CD8-positive, alpha-beta memory T cell (primary cell): ENCODE measurements at places on chromosomes 4 and X.

DNA sequence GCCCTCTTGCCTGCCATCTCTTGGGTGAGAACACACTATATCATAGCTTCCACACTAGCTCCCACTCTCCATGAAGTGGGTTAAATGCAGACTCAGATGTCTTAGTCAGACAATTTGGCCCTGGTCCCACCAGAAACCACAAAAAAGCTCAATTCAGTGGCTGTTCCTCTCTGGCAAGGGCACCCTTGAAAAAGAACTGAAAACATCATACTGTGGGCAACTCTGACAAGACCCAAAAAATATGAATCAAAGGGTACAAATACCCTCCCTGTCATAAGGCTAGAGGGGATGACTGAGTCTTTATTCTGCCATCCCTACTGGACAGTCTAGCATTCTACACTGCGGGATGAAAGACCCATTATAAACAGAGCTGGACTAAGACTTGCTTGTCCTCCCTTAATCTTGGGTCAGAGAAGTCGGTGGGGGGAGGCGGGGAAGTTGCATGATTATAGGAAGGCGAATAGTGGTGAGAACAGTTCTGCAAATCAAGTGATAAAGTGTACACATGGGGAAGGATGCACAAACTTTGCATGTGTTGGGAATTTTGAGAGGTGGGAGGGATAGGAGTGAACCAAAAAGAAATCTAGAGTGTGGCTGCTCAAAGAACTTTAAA lies 172.1 kb downstream of the OPHN1 start:
- no peak for DNase-seq

DNA sequence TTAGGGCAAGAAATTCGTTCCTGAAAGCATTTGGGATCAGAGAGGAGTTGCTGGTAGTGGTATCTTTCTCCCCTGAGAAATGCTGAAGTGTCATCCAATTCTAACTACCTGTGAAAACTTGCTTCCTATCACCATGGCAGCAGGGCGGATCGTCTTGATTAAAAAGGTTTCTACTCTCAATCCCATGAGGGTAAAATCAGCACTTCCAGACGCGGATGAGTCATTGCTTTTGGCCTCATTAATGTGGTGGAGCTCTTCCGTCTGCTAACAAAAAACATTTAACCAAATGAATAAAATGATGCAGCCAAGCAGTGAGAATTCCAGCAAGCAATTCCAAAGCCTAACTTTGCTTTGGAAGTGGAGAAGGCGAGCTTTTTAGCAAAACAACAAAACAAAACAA lies 325.6 kb downstream of the CAMK2D start:
- no peak for DNase-seq

DNA sequence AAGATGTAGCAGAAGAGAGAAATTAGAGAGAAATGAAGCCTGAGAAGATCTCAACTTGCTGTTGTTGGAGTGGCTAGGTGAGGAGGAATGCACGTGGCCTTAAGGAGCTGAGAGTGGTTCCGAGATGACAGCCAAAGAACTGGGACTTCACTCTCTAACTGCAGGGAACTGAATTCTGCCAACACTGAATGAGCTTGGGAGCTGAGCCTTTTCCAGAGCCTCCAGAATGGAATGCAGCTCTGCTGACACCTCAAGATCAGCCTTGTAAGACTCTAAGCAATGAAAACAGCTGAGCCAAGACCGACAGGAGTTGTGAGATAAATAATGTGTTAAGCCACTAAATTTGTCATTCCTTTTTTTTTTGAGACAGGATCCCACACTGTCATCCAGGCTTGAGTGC lies 73.0 kb downstream of the TLL1 start:
- no peak for DNase-seq

- DNase-seq = peak; percentile 1
Observed at GRCh38 chrX:7170898-7171297, 22.9 kb upstream of the PUDP start.

GRCh38 chrX:15358533-15358932 lies 23.2 kb upstream of the PIGA start:
- no peak for DNase-seq

GRCh38 chr4:61527888-61528287 lies 327.8 kb downstream of the ADGRL3 start:
- DNase-seq = no peak

DNA sequence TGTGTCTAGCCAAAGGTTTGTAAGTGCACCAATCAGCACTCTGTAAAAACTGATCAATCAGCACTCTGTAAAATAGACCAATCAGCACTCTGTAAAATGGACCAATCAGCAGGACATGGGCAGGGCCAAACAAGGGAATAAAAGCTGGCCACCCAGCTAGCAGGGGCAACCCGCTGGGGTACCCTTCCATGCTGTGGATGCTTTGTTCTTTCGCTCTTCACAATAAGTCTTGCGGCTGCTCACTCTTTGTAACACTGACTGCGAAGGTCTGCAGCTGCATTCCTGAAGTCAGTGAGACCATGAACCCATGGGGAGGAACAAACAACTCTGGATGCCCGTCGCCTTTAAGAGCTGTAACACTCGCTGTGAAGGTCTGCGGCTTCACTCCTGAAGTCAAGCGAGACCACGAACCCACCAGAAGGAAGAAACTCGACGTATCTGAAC lies 14.3 kb downstream of the HNRNPDL start:
- DNase-seq = no peak

DNA sequence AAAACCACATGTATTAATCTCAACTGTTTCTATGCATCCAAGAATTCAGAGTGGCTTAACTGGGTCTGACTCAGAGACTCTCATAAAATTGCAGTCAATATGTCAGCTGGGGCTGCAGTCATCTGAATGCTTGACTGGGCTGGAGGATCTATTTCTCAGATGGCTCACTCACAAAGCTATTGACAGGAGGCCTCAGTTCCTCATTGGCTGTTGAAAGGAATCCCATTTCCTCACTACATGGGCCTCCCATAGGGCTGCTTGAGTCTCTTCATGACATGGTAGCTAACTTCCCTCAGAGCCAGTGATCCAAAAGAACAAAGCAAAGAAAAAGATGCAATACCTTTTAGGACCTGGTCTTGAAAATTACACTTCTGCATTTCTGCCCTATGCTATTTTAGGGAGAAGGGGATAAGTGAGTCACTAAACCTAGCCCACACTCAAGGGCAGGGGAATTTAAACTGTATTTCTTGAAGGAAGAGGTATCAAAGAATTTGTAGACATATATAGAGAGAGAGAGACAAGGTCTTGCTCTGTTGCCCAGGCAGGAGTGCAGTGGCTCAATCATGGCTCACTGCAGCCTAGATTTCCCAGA lies 9.8 kb downstream of the SCFD2 start:
- no peak for DNase-seq

GRCh38 chrX:41293269-41293668 lies 40.7 kb upstream of the DDX3X start:
- no peak for DNase-seq

DNA sequence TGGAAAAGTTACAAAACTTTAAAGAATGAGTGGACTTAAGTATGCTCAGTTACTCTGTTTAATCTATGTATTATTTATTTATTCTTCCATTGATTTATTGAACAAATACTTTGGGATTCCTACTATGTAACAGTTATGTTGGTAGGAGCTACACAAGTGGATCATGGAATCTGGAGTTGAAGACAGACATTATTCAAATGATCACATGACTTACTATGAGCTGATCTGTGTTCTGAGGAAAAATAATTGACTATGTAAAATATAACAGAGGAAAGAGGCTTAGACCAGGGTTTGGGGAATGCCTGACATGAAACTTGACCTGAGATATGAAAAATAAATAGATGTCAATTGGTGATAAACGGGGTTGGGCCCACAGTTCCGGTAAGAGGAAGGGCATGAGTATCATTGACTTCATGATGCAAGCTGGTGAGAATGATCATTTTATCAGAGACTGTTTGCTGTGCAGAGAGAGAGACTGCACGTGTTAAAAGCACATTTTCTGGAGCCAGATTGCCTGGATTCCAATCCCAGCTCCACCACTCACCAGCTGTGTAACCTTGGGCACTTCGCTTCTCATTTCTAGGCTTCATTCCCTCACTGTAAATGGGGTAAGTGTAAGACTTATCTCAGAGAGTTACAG lies 179.0 kb downstream of the SPCS3 start:
- DNase-seq = no peak

DNA sequence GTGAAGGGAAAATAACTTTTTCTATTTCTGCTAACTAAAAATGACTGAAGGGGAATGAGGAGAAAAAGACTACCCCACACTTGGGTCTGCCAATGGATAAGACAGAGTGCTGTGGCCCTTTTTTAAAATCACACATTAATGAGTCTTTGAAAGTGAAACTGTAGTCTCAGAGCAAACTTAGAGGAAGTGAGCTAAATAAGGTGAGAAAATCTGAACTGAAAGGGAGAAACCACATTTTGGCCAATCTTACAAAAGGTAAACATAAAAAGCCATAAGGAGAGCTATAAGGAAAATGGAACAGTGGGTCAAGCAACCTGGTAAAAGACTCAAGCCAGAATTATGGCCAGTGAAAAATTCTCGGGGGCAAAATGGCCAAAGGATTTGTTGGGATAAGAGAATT lies 755.1 kb upstream of the IGFBP7 start:
- DNase-seq = no peak

GRCh38 chr4:7403001-7403400 lies 31.7 kb downstream of the PSAPL1 start:
- DNase-seq = no peak

- DNase-seq = no peak
Observed at GRCh38 chrX:44514272-44514671, 28.4 kb downstream of the FUNDC1 start.
